ENCODE measurements at places on chromosomes 12 and 14. TPM values are rescaled to one million over a fixed set of nuclear protein-coding genes. Genes with fewer than 3 reads are reported as not detected.

The HSPB8 gene
- total RNA-seq: 0.46 TPM

The IL22 gene
- total RNA-seq: not detected

DNA sequence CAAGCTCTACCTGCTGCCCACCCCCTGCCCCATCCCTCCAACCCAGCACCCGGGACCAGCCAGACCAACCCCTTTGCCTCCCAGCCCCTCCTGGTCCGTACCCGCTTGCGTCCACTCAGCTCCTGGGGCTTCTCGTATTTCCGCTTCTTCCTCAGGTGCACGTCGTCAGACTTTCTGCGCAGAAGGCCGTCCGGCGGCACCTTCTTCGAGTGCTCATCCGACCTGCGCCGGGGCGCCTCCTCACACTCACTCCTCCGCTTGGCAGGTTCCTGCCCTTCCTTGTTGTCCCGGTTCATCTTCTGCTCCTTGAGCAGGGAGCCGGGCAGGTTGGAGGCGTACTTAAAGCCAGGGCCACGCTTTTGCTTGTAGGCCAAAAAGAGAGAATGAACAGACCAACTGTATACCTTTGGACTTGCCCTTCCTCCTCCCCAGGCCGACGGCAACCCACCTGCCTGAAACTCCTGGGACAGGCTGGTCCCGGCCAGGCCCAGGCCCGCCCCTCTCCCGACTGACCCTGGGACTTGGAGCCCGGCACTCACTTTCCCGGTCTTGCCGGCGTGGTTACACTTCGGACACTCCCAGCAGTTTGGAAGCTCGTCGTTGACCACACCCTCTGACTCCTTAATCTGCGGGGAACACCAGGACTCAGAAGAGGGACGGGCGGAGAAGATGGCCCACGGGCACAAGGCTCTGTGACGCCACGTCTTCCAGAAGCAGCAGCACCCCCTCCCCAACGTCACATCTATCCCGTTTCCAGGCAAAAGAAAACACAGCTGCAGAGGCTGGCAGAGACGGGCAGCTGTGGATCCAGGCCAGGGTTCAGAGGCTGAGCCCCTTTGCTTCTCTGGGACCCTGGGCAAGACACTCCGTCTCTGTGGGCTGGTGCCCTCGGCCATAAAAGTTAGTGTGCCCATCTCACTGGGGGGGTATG, 44.3 kb downstream of the RNF34 start:
- no peak for DNase-seq

DNA sequence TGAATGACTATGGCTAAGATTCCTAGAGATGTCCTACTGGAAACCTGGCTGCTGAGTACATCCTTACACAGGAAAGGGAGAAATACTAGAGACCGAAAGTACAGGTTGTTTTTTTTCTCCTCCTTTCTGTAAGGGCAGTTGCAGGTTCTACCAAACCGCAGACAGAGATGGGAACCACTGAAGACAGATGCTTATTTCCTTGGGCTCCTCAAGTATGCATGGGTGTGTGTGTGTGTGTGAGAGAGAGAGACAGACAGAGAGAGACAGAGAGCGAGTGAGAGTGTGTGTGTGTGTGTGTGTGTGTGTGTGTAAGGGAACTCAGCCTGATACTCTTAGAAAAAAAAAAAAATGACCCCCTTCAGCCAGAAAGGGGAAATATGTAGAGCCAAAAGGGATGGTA, 42.5 kb downstream of the MAP4K5 start:
- no peak for DNase-seq

DNA sequence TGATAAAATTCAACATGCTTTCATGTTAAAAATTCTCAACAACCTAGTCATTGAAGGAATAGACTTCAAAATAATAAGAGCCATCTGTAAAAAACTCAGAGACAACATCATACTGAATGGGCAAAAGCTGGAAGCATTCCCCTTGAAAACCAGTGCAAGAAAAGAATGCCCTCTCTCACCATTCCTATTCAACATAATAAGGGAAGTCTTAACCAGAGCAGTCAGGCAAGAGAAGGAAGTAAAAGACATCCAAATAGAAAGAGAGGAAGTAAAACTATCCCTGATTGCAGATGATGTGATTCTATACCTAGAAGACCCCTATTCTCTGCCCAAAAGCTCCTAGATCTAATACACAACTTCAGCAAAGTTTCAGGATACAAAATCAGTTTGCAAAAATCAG, 52.9 kb downstream of the APOBEC1 start:
- DNase-seq: no peak

The IRAK3 gene
- 0.32 TPM for total RNA-seq

- no peak for DNase-seq
Measured at GRCh38 chr14:50037852-50038251, 78.5 kb downstream of the VCPKMT start.

The ASIC1 gene
- total RNA-seq: 4.3 TPM

DNA sequence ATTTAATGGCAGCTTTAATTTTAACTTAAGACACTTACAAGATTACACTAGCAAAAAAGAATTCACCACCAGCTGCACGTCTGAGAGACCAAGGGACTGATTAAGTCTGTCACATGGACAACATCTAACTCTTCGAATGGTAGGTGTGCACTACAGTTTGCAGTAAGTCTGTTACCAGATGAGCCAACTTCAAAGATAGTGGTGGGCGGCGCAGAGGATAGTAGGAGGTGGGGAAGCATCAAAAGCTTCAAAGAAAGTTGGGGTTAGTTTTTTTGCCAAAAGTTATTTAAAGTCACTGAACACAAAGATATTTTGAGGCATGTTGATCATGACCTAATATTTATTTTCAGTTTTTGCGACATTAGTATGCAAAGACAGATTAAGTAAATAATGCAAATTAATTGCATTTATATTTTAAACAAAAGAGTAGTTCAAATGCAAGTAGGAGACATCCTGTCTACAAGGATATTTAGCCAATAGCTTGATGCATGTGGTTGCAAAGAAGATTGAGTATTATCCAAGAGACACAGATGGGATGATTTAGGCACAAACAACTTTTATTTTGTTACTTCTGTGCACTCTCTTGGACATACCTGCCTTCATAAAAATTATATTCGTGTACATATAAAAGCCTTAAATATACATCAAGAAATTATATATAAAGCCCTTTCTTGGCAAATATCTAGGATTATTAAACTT, 327.7 kb downstream of the BMP4 start:
- no peak for DNase-seq

DNA sequence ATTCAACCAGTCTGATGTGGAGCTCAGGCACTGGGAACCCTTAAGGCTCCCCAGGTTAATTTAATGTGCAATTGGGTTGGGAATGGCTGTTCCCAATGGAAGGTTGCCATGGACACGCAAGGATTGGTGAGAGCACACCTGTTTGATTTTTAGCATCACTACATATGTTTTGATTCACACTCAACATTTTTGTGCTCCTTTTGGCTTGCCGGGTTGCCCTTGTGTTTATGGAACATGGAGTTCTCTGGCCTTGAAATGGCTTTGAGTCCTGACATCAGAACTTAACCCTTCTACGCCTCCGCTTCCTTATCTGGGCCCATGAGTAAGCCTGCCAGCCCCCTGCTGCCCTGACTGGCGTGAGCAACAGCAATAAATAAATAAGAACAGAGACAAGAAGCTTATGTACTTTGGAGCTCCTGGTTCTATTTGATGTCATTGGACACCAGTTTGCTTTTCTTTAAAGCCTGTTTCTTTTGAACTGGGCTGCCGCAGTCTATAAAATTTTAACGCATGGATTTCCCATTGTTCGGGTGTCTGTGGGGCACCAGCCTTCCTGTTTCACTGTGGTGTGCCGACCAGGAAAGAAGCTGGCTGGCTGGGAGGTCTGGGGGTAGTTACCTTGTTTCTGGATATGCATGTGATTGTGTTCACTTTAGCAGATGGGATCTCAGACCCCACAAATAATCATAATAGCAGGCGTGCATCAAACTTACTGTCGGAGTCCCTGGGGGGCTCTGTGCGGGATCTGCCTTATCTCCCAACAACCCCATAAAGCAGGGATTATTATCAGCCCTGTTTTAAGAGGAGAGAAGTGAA, 27.8 kb downstream of the TBX3 start:
- DNase-seq: no peak

GRCh38 chr12:117350140-117350539, 11.3 kb downstream of the NOS1 start:
- peak; percentile 95 for DNase-seq

DNA sequence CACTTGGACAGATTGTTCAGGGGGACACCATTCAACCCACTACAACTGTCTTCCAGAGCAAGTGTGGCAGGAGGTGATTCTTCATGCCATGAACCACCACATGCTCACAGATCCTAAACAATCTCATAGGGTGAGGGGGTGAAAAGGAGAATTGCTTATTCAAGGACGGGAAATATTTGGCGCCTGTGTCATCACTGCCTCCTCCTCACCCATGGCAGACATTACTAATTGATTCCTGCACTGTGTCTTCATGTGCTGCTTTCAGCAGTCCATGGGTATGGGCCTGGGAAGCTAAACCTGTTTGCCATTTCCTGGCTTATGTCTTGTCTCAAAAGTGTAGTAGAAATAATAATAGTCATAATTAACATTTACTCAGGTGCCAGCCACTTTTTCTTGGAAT, 31.3 kb downstream of the MMAB start:
- DNase-seq: peak; percentile 59

The MTERF2 gene
- total RNA-seq: 5.5 TPM

- no peak for DNase-seq
Measured at GRCh38 chr12:93221841-93222240, 155.9 kb upstream of the NUDT4 start.

The ARHGDIB gene
- 80.7 TPM for total RNA-seq

The SMOC1 gene
- total RNA-seq: 49.3 TPM

DNA sequence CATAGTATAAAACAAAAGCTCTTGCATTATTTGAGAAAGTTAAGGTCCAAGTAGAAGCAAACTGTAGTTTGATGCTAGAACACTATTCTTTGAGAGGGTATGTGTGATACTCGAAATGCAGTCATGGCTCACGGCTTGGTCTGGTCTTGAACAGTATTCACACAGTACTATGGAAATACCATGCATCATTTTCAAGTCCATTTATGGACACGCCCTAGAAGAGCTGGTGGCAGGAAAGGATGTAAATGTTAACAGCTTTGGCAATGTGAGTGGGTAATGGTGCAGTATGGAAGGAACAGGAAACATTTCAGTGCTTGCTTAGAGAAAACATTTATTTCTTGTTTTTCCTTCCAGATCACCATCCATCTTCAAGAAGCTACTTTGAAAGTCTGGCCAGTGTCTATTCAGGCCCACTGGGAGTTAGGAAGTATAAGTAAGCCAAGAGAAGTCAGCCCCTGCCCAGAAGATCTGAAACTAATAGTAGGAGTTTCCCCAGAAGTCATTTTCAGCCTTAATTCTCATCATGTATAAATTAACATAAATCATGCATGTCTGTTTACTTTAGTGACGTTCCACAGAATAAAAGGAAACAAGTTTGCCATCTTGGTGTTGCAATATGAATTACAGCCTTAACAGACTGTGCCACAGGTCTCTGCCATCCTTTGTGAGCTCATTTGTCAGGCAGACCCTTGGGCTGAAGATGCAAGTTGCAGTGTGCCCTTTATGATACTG, 5.7 kb upstream of the AKAP5 start:
- no peak for DNase-seq

DNA sequence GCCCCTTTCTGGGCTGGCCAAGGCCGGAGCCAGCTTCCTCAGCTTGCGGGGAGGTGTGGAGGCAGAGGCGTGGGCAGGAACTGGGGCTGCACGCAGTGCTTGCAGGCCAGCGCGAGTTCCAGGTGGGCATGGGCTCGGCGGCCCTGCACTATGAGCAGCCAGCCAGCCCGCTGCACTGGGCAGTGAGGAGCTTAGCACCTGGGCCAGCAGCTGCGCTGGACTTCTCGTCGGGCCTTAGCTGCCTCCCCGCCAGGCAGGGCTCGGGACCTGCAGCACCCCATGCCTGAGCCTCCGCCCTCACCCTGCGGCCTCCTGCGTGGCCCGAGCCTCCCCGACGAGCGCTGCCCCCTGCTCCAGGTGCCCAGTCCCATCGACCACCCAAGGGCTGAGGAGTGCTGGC, 42.0 kb downstream of the TMTC2 start:
- no peak for DNase-seq

DNA sequence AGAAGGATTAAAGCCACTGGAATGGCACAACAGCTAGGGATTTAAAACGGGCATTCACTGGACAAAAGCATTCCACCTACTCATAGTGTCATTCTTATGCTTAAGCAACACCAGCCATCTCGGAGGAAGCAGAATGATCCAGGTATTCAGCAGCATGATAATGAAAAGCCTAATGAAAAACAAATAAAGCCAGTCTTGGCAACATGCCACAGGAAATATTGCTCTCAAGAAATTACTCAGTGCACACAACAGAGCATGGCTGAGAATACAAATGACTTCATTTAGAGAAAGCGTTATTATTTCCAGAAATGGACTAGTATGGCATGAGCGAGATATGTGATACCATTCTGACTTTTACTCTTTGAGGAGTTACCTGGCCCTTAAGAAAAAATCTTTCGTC, 442.2 kb downstream of the APAF1 start:
- DNase-seq: peak; percentile 7

GRCh38 chr12:104604070-104604994, 147.6 kb downstream of the CHST11 start:
- DNase-seq: peak; percentile 90

DNA sequence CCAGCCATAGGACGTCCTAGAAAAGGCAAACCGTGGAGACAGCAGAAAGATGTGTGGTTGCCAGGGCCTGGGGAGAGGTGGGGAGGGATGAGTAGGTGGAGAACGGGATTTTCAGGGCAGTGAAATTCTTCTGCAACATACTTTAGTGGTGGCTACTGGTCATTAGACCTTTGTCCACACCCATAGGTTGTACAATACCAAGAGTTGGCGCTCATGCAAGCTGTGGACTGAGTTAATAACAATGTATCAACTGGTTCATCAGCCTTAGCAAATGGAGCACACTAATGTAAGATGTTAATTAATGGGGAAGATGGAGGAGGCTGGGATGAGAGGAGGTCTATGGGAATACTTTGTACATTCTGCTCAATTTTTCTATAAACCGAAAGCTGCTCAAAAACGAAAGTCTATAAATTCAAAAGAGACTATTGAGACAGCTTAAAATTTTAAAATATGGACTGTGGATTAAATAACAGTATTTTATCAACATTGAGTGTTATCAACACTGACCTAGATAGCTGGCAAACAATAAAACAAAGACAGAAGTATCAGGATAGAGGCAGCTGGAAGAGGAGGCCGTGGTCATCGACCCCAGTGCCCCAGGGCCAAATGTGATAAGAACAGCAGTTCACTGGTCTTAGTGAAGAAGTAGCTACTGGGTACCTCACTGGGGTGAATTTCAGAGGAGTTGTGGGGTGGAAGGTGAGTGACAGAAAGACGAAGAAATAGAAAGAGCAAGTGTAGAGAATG, 90.9 kb downstream of the SYNE3 start:
- no peak for DNase-seq

GRCh38 chr14:100677554-100678468, 48.9 kb upstream of the DLK1 start:
- DNase-seq: no peak

Measured in foreskin keratinocyte (primary cell).